ENCODE measurements at places on chromosomes 7 and 10. TPM values are rescaled to one million over a fixed set of nuclear protein-coding genes. Genes with fewer than 3 reads are reported as not detected.

Gene PLEKHS1
- polyA plus RNA-seq: not detected

- no peak for DNase-seq
Observed at GRCh38 chr10:4234661-4235060, 449.7 kb upstream of the KLF6 start.

GRCh38 chr7:3558400-3558799 lies 257.3 kb downstream of the SDK1 start:
- no peak for DNase-seq

DNA sequence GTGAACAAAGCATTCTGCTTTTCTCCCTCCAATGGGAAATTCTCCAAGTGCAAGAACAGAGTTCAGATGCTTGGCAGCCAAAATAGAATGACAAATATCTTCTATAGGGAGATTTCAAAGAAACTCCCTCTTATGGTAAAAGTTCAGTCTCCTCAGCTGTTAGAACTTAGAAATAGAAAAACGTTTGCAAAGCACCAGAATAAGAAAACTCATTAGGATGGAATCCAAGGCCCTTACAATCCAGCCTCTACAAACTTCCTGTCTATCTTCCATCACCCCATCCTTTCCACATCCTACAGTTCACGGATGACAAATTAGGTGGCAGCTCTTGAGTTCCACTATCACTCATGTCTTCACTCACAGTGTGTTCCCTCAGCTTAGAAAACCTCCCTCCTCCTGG lies 25.7 kb downstream of the FAM13C start:
- DNase-seq: peak; percentile 23

- no peak for DNase-seq
Observed at GRCh38 chr7:47611045-47611511, 29.2 kb upstream of the TNS3 start.

- DNase-seq: no peak
Observed at GRCh38 chr7:40507166-40507565, 372.4 kb downstream of the SUGCT start.

DNA sequence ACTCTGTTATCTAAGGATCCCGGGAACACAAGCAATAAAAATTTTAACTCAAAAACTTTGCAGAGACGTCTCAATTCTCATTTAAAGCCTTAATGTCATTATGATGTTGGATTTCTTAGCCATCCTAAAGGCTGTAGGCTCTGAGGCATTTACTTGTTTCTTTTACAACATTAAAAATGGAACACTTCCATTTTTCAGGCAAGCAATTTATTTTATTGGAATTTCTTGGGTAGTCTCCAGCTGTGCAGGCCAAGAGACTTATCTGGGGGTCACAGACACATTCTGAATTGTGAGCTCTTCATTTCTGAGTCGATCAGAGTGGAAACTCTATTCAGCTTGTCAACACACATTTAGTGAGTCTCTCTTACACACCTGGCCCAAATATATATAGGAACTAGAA lies 48.0 kb upstream of the KIF5B start:
- no peak for DNase-seq

Gene RHOBTB1
- 33.8 TPM for polyA plus RNA-seq

Data from AG04450 (cell line).